SK-N-DZ (cell line): ENCODE measurements at places on chromosomes 16 and 17.

GRCh38 chr17:28839221-28839620 is 3.4 kb downstream of the FAM222B start:
- no peak for DNase-seq

GRCh38 chr17:12472252-12473173 is 193.2 kb upstream of the MYOCD start:
- no peak for DNase-seq

- DNase-seq: peak; percentile 81
Observed at GRCh38 chr17:44610331-44610730, 45.9 kb upstream of the MEIOC start.

DNA sequence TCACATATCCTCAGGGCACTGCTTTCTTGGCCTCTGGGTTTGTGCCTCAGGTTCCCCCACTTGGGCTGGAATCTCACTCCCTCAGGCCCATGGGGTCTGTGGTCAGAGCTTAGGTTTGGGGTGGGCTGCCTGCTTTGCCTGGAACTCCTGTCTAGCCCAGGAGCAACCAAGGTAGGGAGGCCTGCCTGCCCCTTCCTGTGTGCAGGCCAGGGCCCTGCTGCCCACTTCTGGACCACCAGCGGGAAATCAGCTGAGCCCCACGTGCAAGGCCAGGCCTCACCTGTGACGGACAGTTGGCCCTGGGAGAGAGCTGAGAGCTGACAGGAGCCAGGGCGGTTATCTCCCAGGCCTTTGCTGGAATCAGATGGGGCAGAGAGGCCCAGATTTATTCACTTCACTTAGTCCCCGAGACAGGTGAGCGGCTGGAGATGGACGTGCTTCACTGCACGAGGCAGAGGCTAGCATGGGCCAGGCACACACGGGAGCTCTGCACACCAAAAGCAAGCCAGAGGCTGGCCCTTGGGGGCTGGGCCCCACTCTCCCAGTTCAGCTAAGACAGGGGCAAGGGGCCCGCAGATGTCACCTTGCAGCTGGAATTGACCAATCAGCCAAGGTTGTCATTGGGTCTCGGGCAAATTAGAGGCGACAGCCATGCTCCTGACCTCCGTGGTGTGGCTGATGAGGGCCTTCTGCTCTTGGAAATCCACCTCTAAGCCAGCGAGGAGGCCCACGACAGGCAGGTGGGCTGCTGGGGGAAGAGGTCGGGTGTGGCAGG is 49.9 kb upstream of the DOC2B start:
- DNase-seq: peak; percentile 83

DNA sequence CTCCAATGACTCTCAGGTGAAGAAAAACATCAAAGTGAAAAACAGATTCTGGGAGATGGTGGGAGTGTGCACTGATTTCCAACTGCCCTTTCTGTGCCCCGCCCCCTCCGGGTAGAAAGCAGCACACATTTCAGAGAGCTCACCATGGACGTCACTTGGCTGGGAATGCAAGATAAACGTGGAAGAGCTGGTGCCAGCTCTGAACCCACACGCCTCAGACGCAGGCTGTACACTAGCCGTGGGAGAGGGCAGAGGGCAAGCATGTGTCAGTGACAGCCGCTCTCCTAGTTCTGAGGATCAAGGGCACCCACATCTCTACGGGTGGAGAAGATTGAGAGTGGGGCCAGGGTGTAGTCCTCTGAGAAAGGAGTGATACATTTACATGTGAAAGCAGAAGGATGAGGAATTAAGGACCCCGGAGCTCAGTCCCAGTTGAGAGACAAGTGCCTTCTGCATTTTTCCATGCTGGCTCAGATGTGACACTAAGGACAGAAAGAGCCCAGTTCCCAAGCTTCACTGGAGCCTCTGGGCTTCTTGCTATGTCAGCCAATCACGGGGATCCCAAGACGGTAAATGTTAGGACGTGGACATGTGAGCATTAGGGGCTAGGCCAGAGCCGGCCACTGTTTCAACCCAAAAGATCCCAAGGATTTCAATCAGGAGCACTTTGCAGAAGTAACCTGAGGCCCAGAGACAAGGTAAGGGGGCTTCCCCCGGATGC is 101.3 kb downstream of the ZFHX3 start:
- DNase-seq: no peak

DNA sequence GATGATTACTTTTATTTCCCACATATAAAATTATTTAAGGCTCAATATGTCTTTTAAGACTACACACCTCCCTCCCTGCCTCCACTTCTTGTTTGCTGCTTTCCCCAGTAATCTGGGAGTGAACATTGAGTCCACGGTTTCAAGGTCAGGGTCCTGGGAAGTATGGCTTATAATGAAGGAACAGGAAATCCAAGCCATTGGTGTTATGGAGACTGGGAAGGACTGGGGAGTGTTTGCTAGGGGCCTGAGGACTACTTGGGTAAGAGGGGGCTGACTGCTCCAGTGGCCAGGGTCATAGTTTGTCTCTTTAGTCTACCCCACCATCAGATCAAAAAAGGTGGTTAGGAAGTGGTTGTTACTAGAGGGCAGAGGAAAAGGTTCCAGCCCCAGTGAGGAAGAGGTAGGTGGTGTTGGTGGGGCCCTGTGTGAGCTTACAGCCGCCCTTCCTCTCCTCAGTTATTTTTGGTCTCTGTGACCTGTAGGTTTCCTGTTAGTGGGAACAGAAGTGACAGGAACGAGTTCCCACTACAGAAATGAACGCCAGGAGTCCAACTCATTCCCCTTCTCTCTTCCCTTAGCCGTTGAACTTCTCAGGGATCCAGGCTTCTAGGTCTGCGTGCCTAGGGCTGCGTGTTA is 742 bp upstream of the SLC16A13 start:
- DNase-seq: no peak

- no peak for DNase-seq
Observed at GRCh38 chr16:77840093-77840492, 51.7 kb downstream of the VAT1L start.

GRCh38 chr17:77254951-77255825 is 114.4 kb downstream of the SEC14L1 start:
- no peak for DNase-seq

DNA sequence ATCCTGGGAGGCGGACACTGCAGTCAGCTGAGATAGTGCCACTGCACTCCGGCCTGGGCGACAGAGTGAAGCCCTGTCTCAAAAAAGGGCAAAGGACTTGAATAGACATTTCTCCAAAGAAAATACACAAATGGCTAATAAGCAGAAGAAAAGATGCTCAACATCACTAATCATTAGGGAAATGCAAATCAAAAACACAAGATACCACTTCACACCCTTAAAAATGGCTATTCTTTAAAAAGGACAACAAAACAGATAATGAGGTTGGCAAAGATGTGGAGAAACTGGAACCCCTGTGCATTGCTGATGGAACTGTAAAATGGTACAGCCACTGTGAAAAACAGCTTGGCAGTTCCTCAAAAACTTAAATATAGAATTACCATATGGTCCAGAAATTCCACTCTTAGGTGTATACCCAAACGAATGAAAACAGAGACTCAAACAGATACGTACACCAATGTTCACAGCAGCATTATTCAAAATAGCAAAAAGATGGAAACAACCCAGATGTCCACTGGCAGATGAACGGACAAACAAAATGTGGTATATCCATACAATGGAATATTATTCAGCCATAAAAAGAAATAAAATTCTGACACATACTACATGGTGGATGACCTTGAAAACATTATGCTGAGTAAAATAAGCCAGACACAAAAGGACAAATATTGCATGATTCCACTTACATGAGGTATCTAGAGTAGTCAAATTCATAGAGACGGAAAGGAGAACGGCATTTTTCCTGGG is 35.5 kb downstream of the BRIP1 start:
- no peak for DNase-seq

GRCh38 chr17:27457360-27457715 is 1.1 kb downstream of the KSR1 start:
- DNase-seq: no peak

GRCh38 chr17:51044976-51045375 is 75.7 kb downstream of the SPAG9 start:
- DNase-seq: no peak

DNA sequence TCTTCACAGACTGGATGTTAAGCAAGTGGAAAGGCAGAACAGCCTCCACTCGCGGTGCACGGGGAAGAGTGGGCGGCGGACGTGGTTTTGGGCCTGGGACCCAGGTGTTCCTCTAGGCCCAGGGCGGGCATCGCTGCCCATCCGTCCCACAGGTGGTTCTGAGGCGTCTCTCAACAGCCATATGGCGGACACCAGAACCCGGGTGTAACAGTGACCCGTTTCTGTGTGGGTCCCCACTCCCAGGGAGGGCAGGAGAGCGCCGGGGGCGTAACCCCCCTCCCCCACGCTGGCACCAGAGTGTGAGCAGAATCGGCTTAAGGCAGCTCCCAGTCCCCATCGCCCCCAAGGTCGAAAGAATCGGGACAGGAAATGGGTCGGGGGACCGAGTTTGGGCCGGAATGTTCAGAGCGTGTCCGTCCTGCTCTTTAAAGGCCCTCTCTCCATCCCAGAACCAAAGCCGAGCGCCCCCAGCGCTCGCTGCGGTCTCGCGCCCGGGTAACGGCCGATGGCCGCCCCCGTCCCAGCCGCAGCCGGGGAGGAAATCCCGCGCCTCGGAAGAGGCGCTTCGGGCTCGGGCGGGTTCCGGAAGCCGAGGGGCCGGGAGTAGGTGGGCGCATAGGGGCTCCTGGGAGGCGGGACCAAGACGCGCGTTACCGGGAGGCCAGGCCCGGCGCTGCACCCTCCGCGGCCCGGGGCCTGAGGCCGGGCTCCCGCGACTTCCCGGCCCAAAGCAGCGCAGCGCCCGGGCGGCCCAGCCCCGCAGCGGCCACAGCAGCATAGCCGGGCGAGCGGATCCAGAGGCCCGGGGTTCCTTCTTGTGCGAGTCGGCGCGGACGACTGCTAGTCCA is at the start of gene TK2:
TSS of gene TK2 (minus strand) at position 839 of the 848 bp plus-strand sequence. CDS start at position 778, 61 bp downstream.
- DNase-seq: peak; percentile 71

GRCh38 chr16:50354629-50355456 is 13.9 kb downstream of the BRD7 start:
- no peak for DNase-seq

DNA sequence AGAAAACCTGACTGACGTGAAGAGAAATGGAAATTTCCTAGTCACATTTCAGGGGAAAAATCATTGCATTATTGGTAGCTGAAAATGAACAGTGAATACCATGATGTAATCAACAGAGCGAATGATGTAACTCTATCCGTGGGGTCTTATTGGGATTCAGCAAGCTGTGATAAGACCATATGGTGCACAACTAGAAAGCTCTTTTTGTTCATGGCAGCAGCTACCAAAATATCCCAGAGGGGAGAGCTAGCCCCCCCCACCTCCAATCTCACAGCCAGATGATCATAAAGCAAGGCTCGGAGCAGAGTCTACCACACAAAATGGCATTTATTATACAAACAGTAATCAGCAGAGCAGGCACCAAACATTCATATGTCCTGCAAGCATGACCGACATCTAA is 22.2 kb upstream of the DNAH17 start:
- DNase-seq: no peak

GRCh38 chr17:31289790-31290189 is 7.2 kb downstream of the OMG start:
- DNase-seq: no peak

DNA sequence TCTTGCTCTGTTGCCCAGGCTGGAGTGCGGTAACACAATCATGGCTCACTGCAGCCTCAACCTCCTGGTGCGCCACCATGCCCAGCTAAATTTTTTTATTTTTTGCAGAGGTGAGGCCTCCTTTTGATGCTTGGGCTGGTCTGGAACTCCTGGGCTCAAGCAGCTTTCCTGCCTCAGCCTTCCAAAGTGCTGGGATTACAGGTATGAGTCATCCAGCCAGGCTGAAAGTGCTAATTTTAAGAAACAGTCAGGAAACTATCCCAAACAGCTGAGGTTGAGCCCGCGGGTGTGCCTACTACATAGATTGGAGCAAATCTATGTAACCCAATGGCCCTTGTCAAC is 738 bp upstream of the XPO6 start:
- no peak for DNase-seq

DNA sequence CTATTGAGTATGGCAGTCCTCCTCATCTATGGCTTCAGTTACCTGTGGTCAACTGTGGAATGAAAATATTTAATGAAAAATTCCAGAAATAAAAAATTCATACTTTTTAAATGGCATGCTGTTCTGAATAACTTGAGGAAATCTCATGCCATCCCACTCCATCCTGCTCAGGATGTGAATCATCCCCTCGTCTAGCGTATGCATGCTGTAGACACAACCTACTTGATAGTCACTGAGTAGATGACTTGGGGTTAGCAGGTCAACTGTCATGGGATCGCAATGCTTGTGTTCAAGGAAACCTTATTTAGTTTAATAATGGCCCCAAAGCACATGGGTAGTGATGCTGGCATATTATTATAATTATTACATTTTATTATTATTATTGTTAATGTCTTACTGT is 4.8 kb upstream of the VAC14 start:
- DNase-seq: no peak

DNA sequence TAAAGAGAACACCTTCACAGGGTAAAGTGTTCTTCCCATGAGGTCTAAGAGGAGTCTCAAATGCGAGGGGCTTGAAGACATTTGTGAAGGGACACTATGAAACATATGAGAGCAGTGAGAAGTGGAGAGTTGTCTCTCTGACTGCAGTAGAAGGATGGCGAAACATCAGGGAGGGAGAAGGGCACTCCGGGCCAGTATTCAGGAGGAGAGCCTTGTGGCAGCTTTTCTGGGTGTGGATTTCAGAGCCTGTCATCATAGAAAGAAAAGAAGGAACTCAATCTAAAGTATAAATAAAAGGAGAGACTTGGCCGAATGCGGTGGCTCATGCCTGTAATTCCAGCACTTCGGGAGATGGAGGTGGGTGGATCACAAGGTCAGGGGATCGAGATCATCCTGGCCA is 117.2 kb downstream of the RBFOX1 start:
- DNase-seq: no peak

DNA sequence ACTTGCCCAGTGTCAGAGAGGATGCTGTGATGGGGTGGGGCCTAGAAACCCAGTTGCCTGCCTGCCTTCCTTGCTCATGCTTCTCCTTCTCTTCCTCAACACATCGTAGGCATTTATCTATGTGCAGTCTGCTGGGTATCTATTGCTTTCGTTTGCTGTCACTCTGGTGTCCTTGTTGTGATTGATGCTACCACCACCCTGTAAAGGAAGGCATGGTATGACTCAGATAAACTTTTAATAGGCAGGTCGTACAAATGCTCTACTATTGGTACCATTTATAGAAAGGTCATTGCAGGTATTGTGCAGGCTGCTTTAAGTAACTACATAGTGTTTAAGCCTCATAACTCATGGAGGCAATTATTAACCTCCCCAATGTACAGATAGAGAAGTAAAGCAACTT is 368.9 kb downstream of the UTP18 start:
- no peak for DNase-seq

DNA sequence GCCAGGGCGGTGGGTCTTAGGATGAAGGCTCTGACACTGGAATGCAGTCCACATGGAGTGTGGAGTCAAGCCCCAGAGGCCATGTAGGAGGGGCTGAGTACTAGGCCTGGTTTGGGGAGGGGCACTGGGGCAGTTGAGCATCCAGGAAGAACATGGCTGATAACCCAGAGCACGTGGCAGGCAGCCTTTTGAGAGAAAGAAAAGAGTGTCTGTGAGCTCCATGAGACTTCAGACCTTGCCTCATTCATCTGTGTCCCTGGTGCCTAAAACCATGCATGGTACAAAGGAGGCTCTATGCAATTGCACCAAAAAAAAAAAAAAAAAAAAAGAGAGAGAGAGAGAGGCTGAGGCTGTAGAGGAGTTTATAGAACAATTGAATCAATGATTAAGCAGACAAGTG is 14.6 kb downstream of the SLC46A1 start:
- DNase-seq: no peak

- DNase-seq: no peak
Observed at GRCh38 chr16:78129349-78129748, 29.9 kb downstream of the WWOX start.

GRCh38 chr17:35254107-35254773 is 11.4 kb downstream of the SLFN5 start:
- DNase-seq: no peak
